ENCODE measurements at places on chromosomes 5 and 9.

- no peak for ATAC-seq
These were observed 17.5 kb upstream of the TEX10 start for GRCh38 chr9:100370064-100370723.

DNA sequence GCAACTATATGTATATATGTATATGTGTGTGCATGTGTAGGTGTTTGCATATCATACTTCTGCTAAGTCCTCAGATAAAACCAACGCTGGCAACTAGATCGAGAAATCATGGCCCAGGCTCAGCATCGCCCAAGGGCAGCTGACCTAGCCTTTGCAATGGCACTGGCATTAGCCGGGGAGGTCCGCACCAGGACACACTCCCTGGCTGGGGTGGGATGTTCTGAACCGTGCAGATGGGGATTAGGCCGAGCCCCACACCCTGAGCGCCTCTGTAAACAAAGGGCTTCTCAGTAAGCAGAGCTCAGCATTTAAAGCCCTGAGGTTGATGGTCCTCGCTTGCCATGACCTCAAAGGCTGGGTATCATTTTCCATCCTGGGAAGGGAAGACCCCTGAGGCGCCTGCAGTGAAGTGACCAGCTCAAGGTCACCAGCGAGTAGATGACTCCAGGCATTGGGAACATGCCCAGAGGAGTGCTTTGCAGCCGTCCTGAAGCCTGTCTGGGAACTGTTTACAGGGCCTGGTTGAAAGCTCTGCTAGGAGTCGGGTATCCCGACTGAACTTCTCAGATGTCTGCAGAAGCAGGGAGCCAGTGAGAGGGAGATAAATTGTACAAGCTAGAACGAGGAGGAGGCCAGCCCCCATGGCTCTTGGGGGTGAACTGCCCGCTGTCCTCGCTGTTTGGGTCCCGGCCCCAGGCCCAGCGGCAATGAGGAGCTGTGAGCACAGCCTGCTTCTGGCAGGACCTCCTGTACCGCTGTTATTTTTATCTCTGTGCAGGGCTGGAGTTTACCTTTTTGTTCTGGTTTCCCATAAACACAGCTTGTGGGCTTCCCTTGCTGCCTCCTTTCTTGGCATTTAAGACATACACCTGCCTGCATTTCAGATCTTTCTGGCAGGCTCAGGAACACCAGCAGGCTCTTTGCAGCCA lies 18.4 kb downstream of the GADD45G start:
- no peak for ATAC-seq

DNA sequence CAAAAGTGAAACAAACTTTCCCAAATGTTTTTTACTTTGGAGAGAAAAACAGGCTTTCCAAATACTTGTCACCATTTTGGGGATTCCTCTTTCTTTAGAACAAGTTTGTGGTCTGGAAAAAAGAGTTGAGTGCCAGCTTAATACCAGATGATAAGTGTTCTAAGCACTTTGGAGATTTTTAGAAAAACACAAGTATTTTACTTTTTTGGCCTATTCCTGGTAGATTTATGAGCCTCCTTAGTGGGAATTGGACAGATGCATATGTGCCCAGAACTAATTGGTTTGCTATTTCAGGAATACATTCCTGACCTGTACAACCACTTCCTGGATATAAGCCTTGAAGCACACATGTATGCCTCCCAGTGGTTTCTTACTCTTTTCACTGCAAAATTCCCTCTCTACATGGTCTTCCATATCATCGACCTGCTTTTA lies 40.5 kb downstream of the GPR21 start:
- no peak for ATAC-seq

GRCh38 chr5:122996091-122996490 lies 40.4 kb downstream of the PPIC start:
- ATAC-seq: no peak

DNA sequence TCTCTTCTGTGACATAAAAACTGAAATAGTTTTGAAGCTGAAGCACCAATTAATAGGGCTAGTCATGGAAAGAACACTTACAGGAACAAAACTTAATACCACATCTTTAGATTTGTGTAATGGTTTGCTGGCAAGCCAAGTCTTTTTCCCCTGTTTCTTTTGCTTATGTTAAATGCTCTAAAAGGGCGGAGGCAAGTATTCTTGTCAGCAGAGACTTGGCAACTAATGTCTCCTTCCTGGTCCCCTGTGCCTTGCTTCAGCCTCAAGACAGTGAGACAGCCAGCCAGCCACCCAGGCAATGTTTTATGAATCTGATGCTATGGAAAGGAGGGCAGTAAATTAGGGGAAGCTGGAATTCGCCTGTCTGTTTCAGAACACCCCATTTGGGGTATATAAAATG lies 45.7 kb downstream of the PRRC1 start:
- no peak for ATAC-seq

DNA sequence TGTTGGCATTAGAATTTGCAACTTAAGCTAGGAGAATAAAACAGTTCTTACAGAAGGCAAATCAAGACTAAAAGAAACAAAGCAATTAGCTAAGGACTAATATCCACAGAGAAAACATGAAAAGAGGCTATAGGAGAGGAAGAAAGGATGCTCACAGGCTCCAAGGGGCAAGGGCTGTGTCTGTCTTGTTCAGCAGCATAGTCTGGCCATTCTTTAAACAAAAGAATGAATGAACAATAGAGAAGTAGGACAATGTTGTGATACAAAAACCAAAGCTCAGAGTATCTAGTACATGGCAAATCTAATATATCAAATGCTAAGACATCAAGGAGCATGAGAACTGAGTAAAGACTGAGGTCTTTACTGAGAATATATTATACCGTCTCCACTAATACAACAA lies 39.5 kb downstream of the PLPP1 start:
- no peak for ATAC-seq

GRCh38 chr5:66145737-66146136 lies 1.6 kb downstream of the SREK1 start:
- no peak for ATAC-seq
